ENCODE measurements at places on chromosomes 16 and 17. TPM values are rescaled to one million over a fixed set of nuclear protein-coding genes. Genes with fewer than 3 reads are reported as not detected.
A peak's percentile ranks its signal among the peaks of the same experiment; 100 is the strongest.

GRCh38 chr17:63024716-63025115 is 58.7 kb downstream of the TANC2 start:
- H3K4me1 ChIP-seq, result no peaks in the 10 kb centered on the region
- H3K36me3 ChIP-seq, result peaks cover 18% of the 10 kb centered on the region
- H3K27ac ChIP-seq, result no peak overlapping the region
- no peak for DNase-seq
- H3K4me3 ChIP-seq, result no peak overlapping the region

- H3K4me1 ChIP-seq, result peaks cover 2% of the 10 kb centered on the region
- no peaks in the 10 kb centered on the region for H3K36me3 ChIP-seq
- H3K4me3 ChIP-seq, result no peak overlapping the region
- H3K27me3 ChIP-seq, result peaks cover 6% of the 10 kb centered on the region
- no peak for DNase-seq
These were observed 29.9 kb downstream of the ABCC12 start for GRCh38 chr16:48125888-48126287.

DNA sequence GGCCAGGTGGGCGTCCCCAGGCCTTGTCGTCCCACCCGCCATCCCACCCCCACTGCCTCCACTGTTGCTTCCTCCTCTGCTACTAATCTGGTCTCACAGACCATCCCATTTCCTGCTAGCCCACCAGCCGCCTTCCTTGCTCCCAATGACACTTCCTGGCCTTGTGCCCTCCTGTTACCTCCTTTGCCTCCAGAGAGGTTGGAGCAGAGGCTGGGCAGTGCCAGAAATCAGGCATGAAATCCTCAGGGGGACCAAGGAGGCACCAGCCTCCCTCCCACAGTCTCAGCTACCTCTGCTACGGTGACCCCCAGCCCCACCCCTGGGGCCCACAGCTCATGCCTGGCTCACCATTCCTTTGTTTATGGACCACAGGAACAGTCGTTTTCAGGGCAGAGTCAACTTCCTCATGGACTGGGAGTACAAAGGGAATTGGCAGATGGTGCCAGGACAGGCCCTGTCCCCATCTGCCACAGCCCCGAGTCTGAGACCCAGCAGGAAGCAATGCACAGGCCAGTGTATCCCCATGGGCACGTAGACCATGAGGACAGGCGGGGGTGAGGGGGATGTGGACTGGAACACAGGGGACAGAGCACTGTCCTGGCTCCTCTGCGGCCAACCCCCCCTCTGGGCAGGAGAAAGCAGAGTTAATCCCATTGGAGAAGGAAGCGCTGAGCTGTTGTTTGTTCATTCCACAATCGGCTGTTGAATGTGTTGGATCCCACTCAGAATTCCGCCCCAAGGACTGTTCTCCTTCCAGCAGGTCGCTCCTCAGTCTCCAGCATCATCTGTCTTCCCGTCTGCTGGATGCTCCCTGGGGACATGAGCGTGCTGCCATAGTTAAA is 2.2 kb upstream of the CDH5 start:
- DNase-seq, result no peak
- H3K27me3 ChIP-seq, result peaks cover 6% of the 10 kb centered on the region

DNA sequence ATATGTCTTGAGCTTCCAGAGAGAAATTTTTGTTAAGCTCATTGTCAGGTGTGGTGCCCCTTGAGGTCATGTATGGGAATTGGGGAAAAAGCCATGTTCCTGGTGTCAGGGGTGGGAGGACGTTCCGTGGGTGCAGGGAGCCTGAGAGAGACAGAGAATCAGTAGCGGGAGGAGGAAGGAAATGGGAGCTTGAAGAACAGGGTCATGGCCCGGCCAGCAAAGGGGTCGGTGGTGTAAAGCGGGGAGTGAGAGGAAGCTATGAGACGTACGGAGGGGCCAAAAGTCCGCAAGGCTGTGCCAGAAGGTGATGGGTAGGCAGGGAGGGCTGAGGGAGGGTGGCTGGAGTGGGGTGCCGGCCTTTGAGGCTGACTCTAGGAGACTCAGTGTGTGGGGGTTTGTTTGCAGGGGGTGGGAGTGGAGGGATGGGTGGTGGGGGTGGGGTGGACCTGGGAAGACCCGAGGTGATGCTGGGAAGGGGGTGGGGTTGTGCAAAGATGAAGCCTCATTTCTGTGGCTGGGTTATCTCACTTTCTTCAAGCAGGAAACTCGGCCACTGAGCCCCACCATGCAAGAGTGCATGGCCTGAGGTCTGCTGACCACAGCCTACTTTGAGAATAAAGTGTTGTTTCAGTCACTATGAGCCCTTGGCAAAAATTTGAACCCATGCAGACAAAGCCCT is 63.6 kb downstream of the PLCG2 start:
- no peaks in the 10 kb centered on the region for H3K36me3 ChIP-seq
- H3K27ac ChIP-seq, result no peak overlapping the region
- H3K4me1 ChIP-seq, result peaks cover 1% of the 10 kb centered on the region
- no peak overlapping the region for H3K4me3 ChIP-seq
- DNase-seq, result no peak

GRCh38 chr17:828761-829160 is 46.6 kb downstream of the MRM3 start:
- peaks cover 24% of the 10 kb centered on the region for H3K36me3 ChIP-seq
- H3K27ac ChIP-seq, result no peak overlapping the region
- no peak overlapping the region for H3K4me3 ChIP-seq
- H3K27me3 ChIP-seq, result no peaks in the 10 kb centered on the region

- H3K27me3 ChIP-seq, result peaks cover 85% of the 10 kb centered on the region
- H3K27ac ChIP-seq, result no peak overlapping the region
- DNase-seq, result peak; percentile 62
- H3K4me3 ChIP-seq, result no peak overlapping the region
- peaks cover 3% of the 10 kb centered on the region for H3K4me1 ChIP-seq
These were observed 36.0 kb downstream of the OSBPL7 start for GRCh38 chr17:47785538-47786123.

DNA sequence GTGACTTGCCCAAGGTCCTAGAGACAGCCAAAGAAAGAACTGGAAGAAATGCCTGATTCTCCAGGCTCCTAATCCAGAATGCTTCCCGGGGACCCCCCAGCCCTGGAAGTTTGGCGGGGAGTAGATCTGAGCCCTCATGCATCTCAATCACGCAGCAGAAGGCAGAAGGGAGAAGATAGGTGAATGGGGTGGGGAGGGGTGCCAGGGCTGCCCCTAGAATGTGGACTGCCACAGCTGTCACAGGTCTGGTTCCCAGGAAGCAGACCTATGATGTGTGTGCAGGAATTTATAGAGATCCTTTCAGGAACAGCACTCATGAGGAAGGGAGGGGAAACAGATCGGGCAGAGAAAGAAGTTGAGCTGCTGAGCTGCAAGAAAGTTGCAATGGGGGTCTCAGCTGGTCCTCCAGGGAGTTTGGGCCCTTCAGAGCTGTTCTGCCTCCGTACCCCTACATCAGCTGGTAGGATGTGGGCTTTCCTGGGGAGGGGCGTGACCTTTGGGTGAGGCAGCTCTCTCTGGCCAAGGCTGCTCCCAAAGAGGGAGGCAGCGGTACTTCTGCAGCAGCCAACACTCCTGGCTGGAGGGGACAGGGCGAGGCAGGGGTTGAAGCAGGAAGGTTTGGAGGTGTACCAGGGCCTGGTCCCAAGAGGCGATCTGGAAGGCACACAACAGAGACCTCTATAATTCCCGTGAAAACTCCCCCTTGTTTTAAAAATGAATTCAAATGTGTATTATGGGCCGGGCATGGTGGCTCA is 43.4 kb downstream of the DNAH9 start:
- peaks cover 19% of the 10 kb centered on the region for H3K27me3 ChIP-seq
- H3K4me3 ChIP-seq, result no peak overlapping the region
- H3K27ac ChIP-seq, result no peak overlapping the region
- no peaks in the 10 kb centered on the region for H3K36me3 ChIP-seq
- DNase-seq, result no peak
- no peaks in the 10 kb centered on the region for H3K4me1 ChIP-seq

GRCh38 chr17:58574025-58574424 is 59.6 kb upstream of the MTMR4 start:
- DNase-seq, result no peak
- peaks cover 5% of the 10 kb centered on the region for H3K4me1 ChIP-seq
- H3K27ac ChIP-seq, result no peak overlapping the region
- H3K27me3 ChIP-seq, result no peaks in the 10 kb centered on the region

- peaks cover 23% of the 10 kb centered on the region for H3K27me3 ChIP-seq
- H3K27ac ChIP-seq, result no peak overlapping the region
- H3K4me3 ChIP-seq, result no peak overlapping the region
- no peaks in the 10 kb centered on the region for H3K36me3 ChIP-seq
These were observed 134.7 kb downstream of the USP31 start for GRCh38 chr16:23014592-23014991.

Gene KRTAP17-1
- not detected for total RNA-seq

Gene TBC1D3D
- 1.0 TPM for total RNA-seq

Gene DPEP2
- not detected for total RNA-seq
